ENCODE measurements at places on chromosomes 2 and 18. TPM values are rescaled to one million over a fixed set of nuclear protein-coding genes. Genes with fewer than 3 reads are reported as not detected.

The SULT1C4 gene
- 2.9 TPM for total RNA-seq

The UBR3 gene
- 9.3 TPM for total RNA-seq

The MC5R gene
- not detected for total RNA-seq

The OSBPL6 gene
- 9.2 TPM for total RNA-seq

The OR6B2 gene
- not detected for total RNA-seq

The RAB31 gene
- 29.7 TPM for total RNA-seq

The FBXO48 gene
- 0.52 TPM for total RNA-seq

The RPRD1A gene
- total RNA-seq: 101 TPM

The NCKAP5 gene
- total RNA-seq: 0.15 TPM

The DSG4 gene
- total RNA-seq: not detected

The EIF2AK2 gene
- total RNA-seq: 12.7 TPM

The TFCP2L1 gene
- total RNA-seq: 1.6 TPM

The WNT6 gene
- not detected for total RNA-seq

The LYPD1 gene
- total RNA-seq: 7.3 TPM

The FHOD3 gene
- total RNA-seq: 2.1 TPM

The ACTG2 gene
- total RNA-seq: not detected

The SNTG2 gene
- total RNA-seq: 2.1 TPM

The CFAP65 gene
- total RNA-seq: not detected

The TUBB8B gene
- total RNA-seq: 0.17 TPM

The AGXT gene
- not detected for total RNA-seq

The UGT1A8 gene
- not detected for total RNA-seq

The SERPINB12 gene
- not detected for total RNA-seq

The WDCP gene
- 21.8 TPM for total RNA-seq

The AGFG1 gene
- total RNA-seq: 116 TPM

The ITSN2 gene
- 10.3 TPM for total RNA-seq

The CYP26B1 gene
- 1.1 TPM for total RNA-seq

The GATA6 gene
- total RNA-seq: 37.7 TPM

The PEX13 gene
- 26.3 TPM for total RNA-seq

The ERFE gene
- total RNA-seq: 11.2 TPM

The CWC22 gene
- total RNA-seq: 17.5 TPM

The TSPYL6 gene
- not detected for total RNA-seq

The BOLL gene
- not detected for total RNA-seq

The DYSF gene
- total RNA-seq: 9.5 TPM

The CRYBA2 gene
- not detected for total RNA-seq

The CHRND gene
- not detected for total RNA-seq

The TMEM247 gene
- total RNA-seq: not detected

The NTSR2 gene
- not detected for total RNA-seq

The IL1F10 gene
- not detected for total RNA-seq

The FAM124B gene
- total RNA-seq: 0.22 TPM

The MYO5B gene
- 2.7 TPM for total RNA-seq

The UGT1A3 gene
- not detected for total RNA-seq

The CCDC121 gene
- 2.3 TPM for total RNA-seq

The NCKAP1 gene
- total RNA-seq: 135 TPM

The ZNF385B gene
- 0.41 TPM for total RNA-seq

All from H7 (cell line).